ENCODE measurements at places on chromosomes 7 and 10.

DNA sequence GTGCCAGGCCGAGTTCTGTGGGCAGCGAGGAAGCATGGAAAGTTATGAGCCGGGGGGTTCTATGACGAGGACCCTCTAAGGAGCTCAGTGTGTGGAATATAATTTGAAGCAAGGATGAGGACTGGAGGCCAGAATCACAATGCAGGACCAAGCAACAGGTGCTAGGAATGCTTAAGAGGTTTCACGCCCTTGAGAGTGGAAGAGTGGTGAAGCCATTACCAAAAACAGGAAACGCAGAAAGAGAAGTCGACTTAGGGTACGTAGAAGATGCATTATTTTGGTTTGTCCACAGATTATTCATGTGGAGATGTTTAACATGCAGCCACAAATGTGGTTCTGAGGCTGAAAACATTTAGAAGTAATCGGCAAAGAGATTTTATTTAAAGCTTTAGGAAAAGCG is 78.7 kb downstream of the PIP4K2A start:
- no peak for DNase-seq

- no peak for DNase-seq
Observed at GRCh38 chr10:50286517-50286916, 35.2 kb upstream of the ASAH2 start.

DNA sequence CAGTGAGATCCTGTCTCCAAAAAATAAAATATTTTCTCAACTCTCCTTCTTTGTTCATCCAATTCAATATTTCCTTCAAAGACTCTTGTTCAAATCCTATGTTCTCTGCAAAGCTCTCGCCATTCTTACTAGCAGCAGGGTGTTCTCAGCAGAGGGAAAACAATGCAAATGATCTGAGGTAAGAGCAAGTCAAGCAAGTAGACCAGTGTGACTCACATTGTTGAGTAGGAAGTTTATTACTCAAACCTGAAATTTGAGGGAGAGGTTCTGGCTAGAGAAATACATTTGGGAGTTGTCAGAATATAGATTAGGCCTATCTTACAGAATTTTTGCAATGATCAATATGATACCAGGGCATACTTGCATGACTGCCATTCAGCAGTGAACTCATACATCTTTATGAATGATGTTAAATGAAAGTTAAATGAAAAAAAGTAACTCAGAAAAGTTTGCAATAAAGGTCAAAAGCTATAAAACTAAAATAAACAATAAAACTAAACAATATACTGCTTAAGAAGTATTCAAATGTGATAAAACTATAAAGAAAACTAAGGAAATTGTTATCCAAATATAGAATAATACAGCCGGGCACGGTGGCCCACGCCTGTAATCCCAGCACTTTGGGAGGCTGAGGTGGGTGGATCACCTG is 5.8 kb downstream of the IDE start:
- no peak for DNase-seq

DNA sequence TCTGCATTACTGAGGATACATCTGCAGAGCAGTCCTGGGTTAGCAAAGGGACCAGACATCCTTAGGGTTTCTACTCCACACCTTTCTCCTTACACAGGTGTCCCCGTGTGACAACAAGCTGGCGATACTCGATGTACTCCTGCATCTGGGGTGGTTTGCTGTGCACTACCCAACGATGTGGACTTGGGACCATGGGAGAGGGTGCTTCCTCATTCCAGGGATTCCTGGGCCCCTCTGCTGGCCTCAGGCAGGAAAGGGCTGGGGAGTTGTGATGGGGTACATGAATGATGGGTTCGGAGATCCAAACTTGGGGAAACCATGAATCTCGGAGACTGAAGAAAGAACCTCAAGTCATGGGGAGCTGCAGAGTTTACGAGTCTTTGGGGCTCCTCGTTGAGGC is 179.6 kb upstream of the GALNT17 start:
- DNase-seq = no peak

- DNase-seq = no peak
Observed at GRCh38 chr7:92034116-92034515, 93.5 kb downstream of the AKAP9 start.

GRCh38 chr10:92688927-92689662 is 660 bp upstream of the HHEX start:
- no peak for DNase-seq

GRCh38 chr10:86500846-86501245 is 20.7 kb downstream of the WAPL start:
- DNase-seq = no peak

GRCh38 chr10:81876253-81877077 is 1.5 kb downstream of the NRG3 start:
- no peak for DNase-seq

GRCh38 chr10:35643151-35644049 is 1.3 kb upstream of the FZD8 start:
- DNase-seq = no peak

DNA sequence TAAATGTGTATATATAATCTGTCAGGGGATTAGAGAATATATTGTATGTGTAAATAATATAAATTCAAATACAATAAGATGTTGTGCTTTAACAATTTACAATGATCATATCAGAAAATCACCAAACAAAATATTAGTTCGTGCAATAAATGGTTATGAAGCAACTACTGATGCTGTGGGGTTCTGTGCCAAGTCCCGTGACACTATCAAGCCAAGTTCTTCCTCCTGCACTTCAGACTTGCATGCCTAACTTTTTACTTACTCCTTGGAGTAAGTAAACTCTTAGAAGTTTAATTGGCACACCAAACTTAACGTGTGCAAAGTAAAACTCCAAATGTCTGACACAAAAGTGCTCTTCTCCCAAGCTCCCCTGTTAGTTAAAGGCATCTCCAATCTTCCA is 26.5 kb upstream of the TMEM254 start:
- DNase-seq = no peak

- DNase-seq = no peak
Observed at GRCh38 chr10:27192284-27192683, 37.1 kb downstream of the MASTL start.

DNA sequence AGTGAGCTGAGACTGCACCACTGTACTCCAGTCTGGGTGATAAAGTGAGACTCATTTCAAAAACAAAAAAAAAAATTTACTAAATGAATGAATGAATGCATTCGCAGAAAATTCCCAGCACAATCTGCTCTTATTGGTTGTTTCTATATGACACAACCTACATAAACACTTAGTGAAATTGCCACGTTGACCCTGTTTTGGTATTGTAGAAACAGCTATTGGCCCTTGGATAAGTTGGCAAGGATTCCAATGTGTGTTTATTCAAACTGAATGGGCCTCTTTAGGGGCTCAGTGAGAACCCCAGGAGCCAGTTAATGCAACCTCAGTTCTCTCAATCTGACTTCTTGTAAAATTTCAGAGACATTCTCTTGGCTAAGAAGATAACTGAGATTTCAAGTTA is 66.0 kb downstream of the HHEX start:
- no peak for DNase-seq

GRCh38 chr7:154620141-154620755 is 382.7 kb downstream of the PAXIP1 start:
- no peak for DNase-seq

GRCh38 chr7:26841003-26841739 is 23.2 kb downstream of the SKAP2 start:
- no peak for DNase-seq

- no peak for DNase-seq
Observed at GRCh38 chr10:103232772-103233488, 12.8 kb upstream of the RPEL1 start.

- no peak for DNase-seq
Observed at GRCh38 chr10:100158044-100158805, 27.6 kb downstream of the ERLIN1 start.

GRCh38 chr10:48589266-48589665 is 15.6 kb downstream of the ARHGAP22 start:
- no peak for DNase-seq

- no peak for DNase-seq
Observed at GRCh38 chr10:43134126-43134905, 3.9 kb upstream of the CSGALNACT2 start.

- no peak for DNase-seq
Observed at GRCh38 chr10:91345716-91346115, 64.4 kb upstream of the HECTD2 start.

DNA sequence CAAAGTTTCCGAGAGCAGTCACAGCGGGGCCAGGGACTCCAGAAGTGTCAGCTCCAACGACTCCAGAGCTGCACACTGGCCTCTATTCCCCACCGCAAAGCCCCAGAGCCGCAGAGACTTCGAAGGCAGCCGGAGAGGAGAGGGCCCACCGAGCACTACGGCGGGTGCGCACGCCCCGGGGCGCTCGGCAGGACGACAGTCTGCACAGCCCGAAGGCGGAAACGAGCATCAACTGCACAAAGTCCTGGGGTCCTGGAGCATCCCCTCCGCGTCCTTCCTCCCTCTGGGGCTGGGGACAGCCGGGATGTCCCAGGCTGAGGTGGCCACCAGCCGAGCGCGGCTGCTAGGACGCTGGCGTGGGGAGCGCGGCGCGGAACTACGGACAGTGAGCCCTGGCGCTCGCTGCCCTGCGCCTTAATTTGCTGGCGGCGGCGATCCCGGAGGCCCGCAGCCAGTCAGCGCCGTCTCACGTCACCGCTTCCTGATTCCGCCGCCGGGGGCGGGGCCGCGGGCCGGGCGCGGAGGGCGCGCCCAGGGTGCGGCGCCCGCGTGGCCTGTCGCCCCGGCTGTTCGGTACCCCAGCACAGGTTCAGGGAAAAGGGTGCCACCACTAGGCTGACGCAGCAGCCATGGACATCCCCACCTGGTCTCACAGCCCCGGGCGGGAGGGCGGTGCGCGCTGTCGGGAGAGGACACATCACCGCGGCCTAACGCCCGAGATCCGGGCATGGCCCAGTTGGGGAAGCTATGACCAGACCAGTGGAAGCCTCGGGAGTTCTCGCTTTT is at the start of gene TBX20:
TSS of gene TBX20 (minus strand) at position 391 of the 786 bp plus-strand sequence. CDS start 480 bp downstream, outside the sequence.
- DNase-seq = no peak

DNA sequence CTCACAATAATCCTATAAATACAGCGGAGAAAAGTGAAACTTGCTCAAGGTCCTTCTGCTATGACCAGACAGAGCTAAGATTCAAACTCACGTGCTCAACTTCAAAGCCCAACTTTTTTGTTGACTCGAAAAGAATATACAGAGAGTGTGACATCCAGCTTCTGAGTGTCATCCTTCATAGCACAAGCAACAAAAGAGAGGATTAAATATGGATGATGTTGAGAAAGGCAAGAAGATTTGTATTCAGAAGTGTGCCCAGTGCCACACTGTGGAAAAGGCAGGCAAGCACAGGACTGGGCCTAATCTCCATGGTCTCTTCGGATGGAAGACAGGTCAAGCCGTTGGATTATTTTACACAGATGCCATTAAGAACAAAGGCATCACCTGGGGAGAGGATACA is 2.1 kb upstream of the FAM3C start:
- DNase-seq = no peak

GRCh38 chr10:83073472-83073871 is 1065.8 kb upstream of the GHITM start:
- DNase-seq = no peak

Data from stimulated activated CD8-positive, alpha-beta memory T cell treated with anti-CD3 and anti-CD28 coated beads, Interleukin-15, amount 100 ng/mL, for 1 hour (primary cell).